ENCODE measurements at places on chromosomes 6 and 20. TPM values are rescaled to one million over a fixed set of nuclear protein-coding genes. Genes with fewer than 3 reads are reported as not detected.

- DNase-seq: no peak
These were observed 116.8 kb downstream of the MAFB start for GRCh38 chr20:40572251-40572650.

DNA sequence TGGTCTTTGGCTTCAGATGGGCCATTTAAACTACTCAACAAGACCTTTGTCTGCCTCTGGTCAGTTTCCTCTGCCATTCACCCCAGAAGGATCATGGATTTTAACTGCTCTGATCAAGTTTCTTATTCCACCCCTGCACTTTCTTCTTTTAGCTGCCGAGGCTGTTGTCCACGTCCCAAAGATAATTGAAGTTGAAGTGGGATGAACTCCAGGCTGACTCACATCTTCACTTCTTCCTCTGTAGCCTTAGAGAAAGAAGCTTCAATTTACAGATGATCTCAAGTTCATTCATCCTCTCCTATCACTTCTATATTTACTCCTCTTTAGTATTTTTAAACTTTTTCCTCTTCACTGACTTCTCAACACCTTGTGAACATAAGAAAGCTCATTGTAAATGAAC, 651.6 kb downstream of the UTRN start:
- DNase-seq: no peak

DNA sequence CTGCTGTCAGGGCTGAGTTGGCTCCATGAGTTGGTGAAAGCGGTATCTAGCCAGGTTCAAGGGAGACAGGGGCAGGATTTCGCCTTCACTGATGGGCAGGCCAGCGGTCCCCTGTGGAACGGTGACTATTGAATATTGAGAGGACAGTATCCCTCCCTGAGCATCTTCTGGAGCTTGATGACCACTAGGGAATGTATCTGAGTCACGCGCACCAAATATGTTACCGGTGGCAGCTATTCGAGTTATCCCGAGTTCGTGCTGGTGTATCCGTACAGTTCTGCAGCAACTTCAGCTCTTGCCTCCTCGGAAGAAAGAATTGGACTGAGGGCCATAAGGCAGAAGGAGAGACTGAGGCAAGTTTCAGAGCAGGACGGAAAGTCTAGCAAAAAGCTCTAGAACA, 24.8 kb downstream of the MTHFD1L start:
- DNase-seq: no peak

GRCh38 chr6:40286721-40287120, 300.4 kb downstream of the LRFN2 start:
- DNase-seq: no peak

DNA sequence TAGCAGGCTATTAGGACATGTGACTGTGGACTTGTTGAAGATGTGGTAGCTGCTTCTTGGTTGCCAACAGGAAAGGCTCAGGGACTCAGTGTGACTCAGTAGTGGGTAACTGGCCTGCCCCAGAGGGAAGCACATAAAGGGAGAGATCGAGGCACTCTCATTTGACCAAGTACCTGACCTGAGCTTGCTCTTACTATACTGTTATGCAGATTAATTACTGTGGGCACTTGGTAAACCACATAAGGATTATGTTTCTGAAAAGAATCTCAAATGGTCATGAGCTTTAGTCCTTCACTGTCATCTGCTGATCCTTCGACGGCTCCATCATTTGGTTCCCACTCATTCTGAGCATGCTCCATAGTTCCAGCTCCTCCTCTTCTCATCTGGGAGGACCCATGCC, 48.2 kb upstream of the RPL7L1 start:
- no peak for DNase-seq

MOCS1 gene
- 4.7 TPM for total RNA-seq

GRCh38 chr6:115947966-115948541, 112.6 kb downstream of the FRK start:
- no peak for DNase-seq

KHDC1L gene
- 0.78 TPM for total RNA-seq

DNA sequence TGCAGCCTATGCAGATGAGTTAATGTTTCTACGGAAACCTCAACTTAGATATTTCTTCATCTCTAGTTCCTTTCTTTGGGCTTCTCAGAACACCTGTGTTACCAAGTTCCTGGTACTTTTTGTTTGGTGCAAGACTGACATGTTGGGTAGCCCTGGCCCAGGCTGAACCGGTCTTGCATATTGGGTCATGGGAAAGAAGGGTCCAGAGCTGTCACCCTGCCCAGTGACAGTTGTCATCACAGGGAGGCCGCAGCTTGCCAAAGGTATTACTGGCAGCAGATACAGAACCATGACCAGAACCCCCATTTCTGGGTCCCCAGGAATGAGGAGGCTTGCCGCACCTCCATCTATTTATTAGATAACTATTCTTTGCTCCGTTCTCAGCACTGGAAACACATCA, 40.2 kb downstream of the PDYN start:
- DNase-seq: no peak

GRCh38 chr6:91659891-91660290, 1073.0 kb upstream of the MAP3K7 start:
- DNase-seq: no peak

- DNase-seq: no peak
These were observed 39.3 kb upstream of the TRAF3IP2 start for GRCh38 chr6:111644893-111645430.

DNA sequence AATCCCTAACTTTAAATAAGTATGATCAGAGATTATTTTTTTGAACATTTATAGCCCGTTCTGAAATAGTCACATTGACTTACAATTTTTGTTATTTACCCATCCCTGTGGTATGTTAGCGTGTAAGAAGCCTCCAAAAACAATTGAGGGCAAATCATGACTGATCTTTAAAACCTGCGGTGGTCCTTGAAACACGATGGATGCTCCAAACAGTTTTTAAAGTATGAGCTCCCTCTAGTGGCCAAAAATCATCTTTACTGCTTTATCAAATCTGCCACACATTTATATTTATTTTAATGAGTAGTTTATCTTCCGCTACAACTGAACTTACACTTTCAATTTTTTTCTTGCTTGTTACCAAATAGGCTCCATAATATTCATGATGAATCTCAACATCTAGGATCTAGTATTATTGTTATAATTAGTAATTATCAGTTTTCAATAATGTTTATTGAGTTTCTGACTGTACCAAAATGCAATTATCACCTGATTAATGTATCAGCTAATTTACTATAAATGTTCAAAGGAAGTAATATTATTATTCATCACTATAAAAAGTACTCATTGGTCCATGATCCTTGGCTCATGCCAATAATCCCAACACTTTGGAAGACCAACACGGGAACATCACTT, 52.2 kb downstream of the MARCKS start:
- DNase-seq: no peak

All from occipital lobe (tissue), 3 donors.